ENCODE measurements at places on chromosomes 16 and 17.

GRCh38 chr17:179781-180380, 1.6 kb downstream of the DOC2B start:
- no peak for DNase-seq

- DNase-seq, result no peak
Measured at GRCh38 chr17:63203652-63204051, 237.6 kb downstream of the TANC2 start.

GRCh38 chr16:89525146-89525913, 17.1 kb downstream of the SPG7 start:
- no peak for DNase-seq

GRCh38 chr17:63703029-63703428, 3.1 kb upstream of the LIMD2 start:
- no peak for DNase-seq

GRCh38 chr16:12097523-12098428, 121.2 kb downstream of the SNX29 start:
- DNase-seq, result no peak

DNA sequence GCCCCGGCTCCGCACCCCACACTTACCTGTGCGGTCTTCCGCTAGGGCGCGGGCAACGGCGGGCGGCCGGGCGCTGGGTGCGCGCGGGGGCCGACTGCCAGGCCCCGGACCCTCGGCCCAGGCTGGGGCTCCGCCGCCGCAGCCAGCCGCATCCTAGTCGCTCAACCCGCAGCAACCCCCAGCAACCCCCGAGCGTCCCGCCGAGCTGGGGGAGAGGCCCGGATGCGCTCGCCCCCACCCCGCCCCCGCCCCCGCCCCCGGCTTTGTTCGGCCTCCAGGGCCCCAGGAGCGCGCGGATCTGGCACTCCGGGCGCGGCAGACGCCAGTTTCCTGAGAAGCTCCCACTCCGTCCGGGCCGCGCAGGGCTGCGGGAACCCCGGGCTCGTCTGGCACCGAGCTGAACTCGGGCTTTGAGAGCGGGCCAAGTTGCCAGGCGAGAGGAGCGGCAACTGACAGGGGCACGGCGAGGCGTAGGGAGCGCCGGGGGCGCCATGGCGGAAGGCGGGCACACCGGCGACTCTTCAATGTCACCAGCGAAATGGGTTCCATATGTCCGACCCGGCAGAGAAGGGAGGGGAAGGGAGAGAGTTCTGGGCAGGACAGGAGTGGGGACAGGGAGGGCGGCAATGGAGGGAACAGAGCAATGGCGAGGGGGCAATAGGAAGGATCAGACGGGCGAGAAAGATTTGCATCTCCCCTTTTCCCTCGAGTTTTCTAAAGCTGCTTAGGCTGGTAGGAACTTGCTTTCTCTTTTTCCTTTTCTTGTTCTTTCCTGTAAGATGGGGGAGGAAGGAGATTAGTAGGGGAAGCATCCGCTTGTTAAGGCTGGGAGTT, 13.7 kb downstream of the HOXB4 start:
- no peak for DNase-seq

DNA sequence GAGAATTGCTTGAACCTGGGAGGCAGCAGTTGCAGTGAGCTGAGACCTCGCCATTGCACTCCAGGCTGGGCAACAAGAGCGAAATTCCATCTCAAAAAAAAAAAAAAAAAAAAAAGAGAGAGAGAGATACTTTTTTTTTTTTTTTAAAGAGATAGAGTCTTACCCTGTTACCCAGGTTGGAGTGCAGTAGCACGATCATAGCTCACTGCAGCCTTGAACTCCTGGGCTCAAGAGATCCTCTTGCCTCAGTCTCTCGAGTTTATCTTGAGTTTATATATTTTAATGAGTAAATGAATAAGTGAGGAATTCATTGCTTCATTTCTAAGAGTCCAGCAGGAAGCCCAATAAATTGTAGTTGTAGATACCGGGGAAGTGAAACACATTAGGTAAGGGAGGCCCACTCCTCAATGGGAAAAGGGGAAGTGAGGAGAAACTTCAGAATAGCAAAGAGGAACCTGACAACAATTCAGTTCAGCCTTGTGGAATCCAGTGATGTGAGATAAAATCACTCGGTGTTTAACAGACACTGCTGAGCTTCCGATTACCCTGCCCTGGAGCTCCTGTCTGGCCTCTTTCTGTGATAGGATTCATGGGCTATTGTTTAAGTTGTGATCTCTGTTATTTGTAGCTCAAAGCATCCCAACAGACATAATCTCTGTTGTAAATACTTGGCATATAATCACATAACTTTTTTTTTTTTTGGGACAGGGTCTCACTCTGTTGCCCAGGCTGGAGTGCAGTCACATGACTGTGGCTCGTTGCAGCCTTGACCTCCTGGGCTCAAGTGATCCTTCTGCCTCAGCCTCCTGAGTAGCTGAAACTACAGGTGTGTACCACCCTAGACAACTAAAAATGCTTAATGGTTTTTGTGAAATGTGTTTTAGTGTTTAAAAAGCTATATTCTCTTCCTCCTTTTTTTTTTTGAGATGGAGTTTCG, 15.8 kb upstream of the ITGAM start:
- no peak for DNase-seq

- DNase-seq, result no peak
Measured at GRCh38 chr17:3966720-3967363, 2.6 kb upstream of the ATP2A3 start.

GRCh38 chr17:12230481-12231354, 210.0 kb downstream of the MAP2K4 start:
- no peak for DNase-seq

- no peak for DNase-seq
Measured at GRCh38 chr17:81489998-81490992, 22.3 kb downstream of the ACTG1 start.

- no peak for DNase-seq
Measured at GRCh38 chr16:88289968-88290401, 92.8 kb upstream of the ZNF469 start.

DNA sequence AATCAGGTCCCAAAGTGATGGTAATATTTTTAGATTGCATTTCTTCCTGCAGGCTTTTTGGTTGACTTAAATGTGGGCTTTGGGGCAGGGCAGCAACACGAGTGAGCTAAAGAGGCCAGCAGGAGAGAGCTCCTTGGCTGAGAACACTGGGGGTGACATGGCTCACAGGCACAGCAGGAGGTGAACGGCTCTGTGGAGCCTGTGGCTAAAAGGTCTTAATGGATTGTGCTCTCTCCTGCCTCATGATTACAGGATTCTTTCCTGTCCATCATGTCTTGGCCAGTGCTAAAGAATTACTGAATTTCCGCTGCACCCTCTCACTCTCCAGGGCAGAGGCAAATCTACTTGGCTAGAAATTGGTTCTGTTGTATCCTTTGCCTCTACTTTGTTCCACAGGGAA, 366.6 kb downstream of the HS3ST4 start:
- DNase-seq, result no peak

GRCh38 chr17:65514541-65514940, 46.9 kb downstream of the AXIN2 start:
- DNase-seq, result no peak

- DNase-seq, result no peak
Measured at GRCh38 chr17:289409-289808, 63.2 kb downstream of the RPH3AL start.

DNA sequence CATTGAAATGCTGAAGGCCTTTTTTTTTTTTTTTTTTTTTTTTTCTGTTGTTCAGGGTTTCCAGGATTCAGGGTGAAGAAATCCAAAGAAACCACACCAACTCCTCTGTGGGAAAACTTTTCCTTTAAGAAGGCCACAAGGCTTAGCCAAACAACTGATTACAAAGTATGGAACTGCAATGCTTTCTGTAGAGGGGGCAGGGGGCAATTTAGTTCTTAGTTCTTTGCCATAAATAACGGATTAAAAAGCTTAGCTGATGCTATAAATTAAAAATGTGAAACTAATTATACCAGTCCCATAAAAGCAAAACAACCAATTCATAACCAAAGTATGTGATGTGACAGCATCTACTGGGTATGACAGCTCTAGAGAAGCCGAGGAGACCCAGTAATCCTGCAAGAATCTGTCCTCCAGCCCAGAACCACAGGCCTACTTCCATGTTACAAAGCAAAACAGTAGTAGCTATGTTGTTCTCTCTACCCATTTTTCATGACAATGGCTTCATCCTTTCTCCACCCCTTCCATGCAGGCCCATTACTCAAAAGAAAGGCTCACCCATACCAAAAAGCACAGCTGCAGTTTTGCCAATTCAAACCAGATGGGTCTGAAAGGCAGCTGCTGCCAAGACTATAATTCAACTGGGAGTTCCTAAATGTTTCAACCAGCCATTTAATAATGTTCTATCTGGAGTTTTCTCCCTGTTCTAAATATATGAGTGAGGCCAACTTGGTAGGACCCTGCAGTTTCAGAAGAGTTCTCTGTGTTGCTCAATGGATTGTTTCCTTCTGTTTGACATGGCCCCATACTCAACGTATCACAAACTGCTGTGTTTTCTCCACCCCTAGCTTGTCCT, 167.1 kb upstream of the ZFHX3 start:
- no peak for DNase-seq

DNA sequence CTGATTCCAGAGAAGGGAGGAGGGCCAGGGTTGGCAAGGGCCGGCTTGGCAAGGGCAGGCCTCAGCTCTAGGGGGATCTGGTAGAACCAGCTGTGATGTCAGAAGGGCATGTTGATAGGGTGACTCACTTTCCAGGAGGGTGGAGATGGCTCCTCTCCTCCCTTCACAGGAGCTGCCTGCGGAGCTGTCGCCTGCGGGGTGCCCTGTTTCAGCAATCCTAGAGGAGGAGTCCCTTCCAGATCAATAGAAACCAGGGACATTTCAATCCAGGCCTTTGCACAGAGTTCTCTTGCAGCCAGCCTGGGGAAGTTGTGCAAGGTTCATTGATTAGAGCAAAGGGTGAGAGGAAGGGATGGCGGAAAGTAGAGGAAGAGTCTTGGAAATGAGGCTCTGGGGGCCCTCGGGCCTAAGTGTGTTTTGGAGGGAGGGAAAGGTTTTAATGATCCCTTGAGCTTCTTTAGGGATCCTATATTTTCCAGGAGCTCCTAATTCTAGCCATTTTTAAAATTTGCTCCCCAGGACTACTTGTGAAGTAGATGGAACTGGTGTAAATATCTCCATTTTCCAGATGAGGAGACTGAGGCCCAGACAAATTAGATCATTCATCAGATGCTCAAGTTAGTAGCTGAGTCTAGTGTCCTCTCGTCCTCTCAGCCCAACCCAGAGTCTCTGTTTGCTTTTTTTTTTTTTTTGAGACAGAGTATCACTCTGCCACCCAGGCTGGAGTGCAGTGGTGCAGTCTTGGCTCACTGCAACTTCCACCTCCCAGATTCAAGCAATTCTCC, 24.8 kb upstream of the CSNK2A2 start:
- no peak for DNase-seq

DNA sequence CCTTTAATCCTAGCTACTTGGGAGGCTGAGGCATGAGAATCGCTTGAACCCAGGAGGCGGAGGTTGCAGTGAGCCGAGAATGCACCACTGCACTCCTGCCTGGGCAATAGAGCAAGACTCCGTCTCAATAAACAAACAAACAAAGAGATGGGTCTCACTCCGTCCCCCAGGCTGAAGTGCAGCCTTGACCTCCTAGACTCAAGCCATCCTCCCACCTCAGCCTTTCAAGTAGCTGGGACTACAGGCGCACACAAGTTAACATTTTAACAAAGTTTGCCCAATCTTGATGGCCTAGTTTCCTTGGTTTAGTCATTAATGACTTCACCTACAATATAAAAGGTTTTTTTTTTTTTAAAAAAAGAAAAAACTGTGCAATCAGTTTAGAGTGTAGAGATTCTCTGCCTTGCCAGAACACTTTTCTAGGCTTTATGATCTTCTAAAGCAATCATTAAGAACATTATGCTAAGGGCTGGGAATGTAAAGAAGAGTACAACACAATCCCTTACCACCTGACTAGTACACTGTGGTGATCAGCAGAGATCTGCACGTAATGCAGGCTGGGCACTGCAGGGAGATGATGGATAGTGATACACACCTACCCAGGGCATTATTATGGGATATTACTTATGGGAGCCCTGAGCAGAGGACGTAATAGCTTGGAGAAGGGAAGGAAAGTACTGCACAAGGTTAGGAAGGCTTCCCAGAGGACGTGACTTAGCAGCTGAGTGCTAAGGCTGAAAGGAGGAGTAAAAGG, 6.9 kb downstream of the GOT2 start:
- no peak for DNase-seq

DNA sequence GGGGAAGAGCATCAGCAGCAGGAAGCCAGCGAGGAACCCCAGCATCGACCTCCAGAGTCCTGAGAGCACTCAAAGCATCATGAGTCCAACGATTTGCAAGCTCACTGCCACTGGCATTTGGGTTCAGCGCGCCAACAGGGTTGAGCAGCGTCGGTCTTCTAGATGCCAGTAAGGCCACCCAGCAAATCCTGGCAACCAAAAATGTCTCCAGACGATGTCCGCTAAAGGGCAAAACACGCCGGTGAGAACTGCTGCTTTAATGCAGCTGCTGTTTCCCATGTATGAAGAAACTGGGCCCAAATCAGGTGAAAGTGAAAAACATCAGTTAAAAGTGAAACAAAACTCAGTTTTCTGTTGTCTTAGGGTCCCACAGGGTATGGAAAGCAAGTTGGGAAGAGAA, 70.2 kb downstream of the ANKRD11 start:
- no peak for DNase-seq

GRCh38 chr16:83967838-83968305, at the start of gene NECAB2:
NECAB2 (plus strand) TSS chr16:83968244; CDS start chr16:83968649, 405 bp downstream.
- DNase-seq, result no peak
